Bone marrow (tissue), 2 donors: ENCODE measurements at places on chromosomes 2 and 18.

DNA sequence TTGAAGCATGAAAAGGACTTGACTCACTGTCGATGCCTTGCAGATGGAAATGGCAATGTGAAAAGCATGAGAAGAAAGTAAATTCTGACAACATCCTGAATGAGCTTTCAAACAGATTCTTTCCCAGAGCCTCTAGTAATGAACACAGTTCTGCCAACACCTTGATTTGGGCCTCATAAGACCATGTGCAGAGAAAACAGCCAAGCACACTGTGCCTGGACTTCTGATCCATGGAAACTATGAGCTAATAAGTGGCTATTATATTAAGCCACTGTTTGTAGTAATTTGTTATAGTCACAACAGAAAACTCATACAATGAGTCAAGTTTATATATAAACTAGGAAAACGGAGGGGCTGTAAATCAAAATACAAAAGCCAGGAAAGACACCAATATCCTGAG, 477.3 kb downstream of the MBD2 start:
- no peak for DNase-seq

DNA sequence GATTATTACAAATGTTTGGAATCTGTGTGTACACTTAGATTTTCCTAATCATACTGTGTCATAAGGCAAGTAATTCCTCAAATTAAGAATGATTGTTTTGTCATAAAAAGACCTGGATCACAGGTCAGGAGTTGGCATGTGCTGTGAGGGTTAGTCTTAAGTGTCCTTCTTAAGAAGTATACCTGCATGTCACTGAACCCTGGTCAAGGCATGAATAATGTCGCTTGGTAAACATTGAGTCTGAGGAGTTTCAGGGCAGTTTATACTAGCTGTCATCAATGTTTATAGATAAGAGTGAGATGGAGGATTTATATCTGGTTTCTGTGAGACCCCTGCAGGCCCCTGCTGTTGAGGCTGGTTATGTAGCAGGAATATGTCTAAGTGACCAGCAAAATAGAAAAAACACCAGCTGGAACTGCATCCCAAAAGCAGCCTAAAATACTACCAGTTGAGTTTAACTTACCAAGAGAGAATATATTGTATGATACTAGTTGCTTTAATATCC, 112.0 kb upstream of the NOSTRIN start:
- no peak for DNase-seq

DNA sequence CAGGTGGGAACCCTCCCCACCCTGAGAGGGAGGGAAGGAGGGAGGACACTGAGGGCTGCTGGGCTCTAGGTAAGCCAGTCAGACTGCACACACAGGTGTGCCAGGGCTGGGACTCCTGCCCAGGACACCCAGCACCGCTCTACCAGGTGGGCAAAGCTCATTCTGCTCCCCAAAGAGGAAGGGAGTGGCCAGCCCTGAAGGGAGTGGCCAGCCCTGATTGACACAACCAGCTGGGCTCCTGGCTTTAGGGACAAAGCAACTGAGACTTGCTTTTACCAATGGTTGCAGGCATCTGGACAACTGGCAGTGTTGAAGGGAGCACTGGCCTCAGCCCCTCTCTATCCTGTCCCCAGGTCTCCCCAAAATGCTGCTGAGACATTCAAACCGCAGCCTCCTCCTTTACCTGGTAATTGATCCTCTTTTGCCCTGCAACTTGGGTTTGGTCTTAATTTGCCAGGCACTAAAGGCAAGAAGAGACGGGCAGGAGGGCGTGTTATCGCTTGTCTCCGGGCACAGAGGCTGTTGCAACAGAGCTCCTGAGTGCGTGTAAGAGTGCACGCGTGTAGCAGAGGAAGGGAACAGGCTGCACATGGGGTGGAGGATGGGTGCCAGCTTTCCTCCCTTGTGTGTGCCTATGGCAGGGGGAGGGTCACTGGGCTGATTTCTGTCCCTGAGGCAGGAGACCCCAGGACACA, 14.5 kb upstream of the FOSL2 start:
- DNase-seq, result no peak

DNA sequence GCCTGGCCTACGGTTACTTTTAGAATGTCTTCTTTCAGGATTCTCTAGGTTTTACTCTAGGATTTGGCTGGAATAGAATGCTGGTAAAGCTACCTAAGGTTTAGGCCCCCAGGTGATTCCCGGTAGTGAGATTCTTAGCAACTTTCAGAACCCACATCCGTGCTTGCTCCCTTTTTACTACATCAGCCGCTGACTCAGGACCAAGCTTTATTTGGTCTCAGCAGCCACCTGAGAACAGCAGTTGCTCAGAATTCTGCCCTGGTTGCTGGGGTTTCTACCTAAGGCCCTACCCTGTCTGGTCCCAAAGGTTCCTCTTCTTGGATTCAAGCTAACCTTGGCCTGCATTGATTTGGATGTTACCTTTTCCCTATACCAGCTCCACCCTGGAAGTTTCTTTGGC, 36.1 kb upstream of the NDUFV2 start:
- no peak for DNase-seq

DNA sequence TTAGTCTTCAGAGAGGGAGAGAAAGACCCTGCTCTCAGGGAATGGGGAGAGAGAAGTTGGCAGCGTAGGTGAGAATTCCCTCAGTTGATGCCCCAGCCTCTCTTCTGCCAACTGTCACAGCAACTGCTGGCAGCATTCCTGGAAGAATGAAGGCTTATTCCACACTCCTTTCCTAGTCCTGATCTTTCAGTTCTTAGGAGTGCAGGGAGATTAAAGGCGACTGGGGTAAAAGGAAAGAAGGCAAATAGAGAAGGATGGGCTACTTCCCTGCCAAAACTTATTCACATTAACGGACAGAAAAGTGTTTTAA, 65.9 kb upstream of the ACAA2 start:
- no peak for DNase-seq

GRCh38 chr2:106034325-106034724, 159.8 kb downstream of the UXS1 start:
- DNase-seq, result no peak

DNA sequence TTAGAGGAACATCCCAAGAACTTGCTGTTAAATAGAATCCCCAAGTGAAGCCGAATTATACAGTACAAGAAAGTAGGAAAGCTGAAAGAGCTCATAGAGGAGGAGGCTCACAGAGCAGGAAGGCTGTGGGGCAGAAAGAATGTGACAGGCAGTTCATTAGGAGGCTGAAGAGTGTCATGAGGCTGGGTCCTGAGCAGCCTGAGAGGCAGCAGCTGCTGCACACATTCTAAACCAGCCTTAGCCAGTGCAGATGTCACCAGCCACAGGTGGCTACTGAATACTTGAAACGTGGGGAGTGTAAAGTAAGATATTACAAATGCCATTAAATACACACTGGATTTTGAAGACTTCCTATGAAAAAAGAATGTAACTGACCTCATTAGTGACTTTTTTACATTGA, 490.2 kb upstream of the KLHL29 start:
- DNase-seq, result no peak

GRCh38 chr2:212001325-212001724, 537.3 kb downstream of the ERBB4 start:
- DNase-seq, result no peak

DNA sequence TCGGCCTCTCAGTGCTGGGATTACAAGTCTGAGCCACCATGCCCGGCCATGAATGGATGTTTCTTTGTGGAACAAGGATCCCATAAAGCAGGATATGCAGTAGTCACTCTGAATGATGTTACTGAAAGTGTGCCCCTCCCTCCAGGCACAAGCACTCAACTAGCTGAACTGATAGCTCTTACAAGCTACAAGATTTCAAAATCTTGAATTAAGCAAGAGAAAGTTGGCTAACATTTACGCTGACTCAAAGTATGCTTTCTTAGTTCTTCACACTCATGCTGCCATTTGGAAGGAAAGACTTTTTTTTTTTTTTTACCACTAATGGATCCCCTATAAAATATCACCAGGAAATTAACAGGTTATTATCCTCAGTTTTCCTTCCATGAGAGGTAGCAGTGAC, 549.0 kb upstream of the PKDCC start:
- no peak for DNase-seq

DNA sequence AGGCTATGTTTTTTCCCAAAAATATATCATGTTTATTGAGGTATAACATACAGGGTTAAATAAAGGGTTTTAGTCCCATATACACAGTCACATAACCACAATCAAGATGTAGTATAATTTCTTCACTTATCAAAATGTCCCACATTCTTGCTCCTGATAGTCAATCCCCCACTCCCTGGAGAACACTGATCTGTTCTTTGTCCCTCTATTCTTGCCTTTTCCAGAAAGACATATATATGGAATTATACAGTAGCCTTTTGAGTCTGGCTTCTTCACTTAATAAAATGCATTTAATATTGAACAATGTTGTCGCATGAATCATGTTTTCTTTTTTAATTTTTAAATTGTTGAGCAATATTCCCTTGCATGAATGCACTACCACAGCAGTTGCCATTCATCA, 1059.7 kb downstream of the TSN start:
- DNase-seq, result no peak

DNA sequence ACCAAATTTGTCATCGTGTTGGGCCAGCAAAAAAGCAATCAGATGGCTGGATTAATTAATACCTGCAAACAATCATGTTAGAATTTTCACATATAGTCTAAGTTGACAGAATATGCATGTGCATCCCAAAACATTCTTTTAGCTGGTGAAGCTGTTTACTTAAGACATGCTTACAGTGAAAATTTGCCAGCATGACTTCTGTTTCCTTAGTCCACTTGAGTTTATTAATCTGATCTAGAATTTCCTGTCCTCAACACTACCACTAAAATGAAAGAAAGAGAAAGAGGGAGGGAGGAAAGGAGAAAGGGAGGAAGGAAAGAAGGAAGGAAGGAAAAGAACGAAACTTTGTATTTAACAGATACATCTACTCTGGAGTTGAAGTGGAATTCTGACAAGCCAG, 2109.9 kb upstream of the PIK3C3 start:
- no peak for DNase-seq

GRCh38 chr2:233301811-233302210, 5.8 kb upstream of the SAG start:
- no peak for DNase-seq

DNA sequence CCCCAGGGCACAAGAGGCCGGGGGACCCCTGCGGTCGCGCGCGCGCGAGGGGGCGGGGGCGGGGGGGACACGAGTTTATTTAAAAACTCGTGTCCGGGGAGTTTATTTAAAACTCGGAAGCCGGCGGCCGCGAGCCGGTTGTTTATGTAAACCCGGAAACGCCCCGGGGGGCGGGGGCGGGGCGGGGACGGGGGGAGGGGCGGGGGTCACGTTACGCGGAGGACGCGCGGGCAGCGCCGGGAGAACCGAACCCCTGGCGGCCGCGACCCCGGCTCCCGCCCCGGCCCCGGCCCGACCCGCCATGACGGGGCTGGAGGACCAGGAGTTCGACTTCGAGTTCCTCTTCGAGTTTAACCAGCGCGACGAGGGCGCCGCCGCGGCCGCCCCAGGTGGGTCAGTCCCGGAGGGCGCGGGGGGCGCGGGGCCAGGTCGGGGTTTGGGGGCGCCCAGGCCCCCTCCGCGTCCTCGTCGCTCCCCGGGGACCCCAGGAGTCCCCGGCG, 4.4 kb downstream of the NFATC1 start:
- DNase-seq, result no peak

DNA sequence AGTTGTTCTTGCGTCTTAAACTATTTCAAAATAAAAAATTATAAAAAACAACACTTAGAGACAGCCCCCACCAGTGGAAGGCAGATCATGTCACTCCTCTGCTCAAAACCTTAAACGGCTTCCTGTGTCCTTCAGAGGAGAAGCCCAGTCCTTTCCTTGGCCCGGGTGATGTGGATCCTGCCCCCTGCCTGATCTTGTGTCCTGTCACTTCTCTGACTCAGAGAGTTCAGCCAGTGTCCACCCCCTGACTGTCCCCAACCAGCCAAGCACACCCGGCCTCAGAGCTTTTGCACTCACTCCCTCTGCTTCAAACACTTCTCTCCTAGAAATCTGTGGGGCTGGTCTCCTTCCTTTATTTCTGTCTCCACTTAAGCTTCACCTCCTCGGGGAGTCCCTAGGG, 35.4 kb downstream of the TOGARAM2 start:
- no peak for DNase-seq

- DNase-seq, result no peak
Observed at GRCh38 chr2:171742760-171743159, 55.5 kb downstream of the DYNC1I2 start.

- DNase-seq, result no peak
Observed at GRCh38 chr18:4605212-4605611, 150.1 kb upstream of the DLGAP1 start.

DNA sequence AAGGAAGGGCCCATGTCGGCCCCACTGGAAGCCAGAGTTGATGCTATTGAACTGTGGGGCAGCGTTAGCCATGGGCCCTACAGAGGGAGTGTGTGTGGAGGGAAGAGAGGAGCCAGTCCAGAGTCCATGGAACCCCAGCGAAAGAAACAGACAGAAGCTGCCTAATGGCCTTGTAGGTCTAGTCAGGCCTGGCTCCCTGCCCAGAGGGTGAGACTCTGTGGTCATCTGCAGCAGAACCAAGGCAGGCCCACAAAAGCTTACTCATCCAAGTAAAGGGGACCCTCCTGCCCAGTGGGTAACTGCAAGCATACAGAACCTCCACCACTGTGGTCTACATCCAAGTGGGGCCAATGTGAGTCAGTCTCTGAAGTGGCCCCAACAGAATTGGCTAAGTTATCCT, 439.8 kb downstream of the TGIF1 start:
- no peak for DNase-seq

DNA sequence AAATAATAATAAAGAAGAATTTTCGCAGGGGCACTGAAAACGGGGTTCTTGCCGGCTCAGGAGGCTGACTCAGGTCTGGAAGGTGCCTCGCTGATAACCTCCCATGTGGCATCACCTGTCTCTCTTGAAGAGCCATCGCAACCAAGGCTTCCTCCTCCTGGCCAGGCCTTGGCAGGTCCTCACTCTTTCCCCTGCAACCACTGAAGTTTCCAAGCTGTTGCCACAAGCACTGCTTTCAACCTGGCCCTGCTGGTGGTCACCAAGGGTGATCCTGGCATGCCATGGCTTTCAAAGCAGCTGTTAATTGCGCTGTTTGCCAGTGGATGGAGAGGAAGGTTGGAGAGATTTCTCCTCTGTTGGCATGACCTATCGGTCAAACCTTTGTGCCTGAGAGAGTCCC, 163.6 kb upstream of the COPS8 start:
- no peak for DNase-seq
